ENCODE measurements at places on chromosomes 3 and 15. TPM values are rescaled to one million over a fixed set of nuclear protein-coding genes. Genes with fewer than 3 reads are reported as not detected.

CYP1A1 gene
- 3.4 TPM for total RNA-seq

CNTN3 gene
- total RNA-seq = 1.1 TPM

LAMB2 gene
- 328 TPM for total RNA-seq

LOXL1 gene
- total RNA-seq = 36.6 TPM

EPHB3 gene
- 26.3 TPM for total RNA-seq

AP3S2 gene
- total RNA-seq = 40.7 TPM

GCSAM gene
- total RNA-seq = 0.48 TPM

CADM2 gene
- total RNA-seq = 0.64 TPM

IMPG2 gene
- under 0.01 TPM for total RNA-seq
